Renal cortex interstitium (tissue), 15 donors: ENCODE measurements at places on chromosomes 3 and 15. TPM values are rescaled to one million over a fixed set of nuclear protein-coding genes. Genes with fewer than 3 reads are reported as not detected.

GRCh38 chr15:29142129-29142747 lies 127.4 kb downstream of the NSMCE3 start:
- DNase-seq = no peak

GRCh38 chr3:1088503-1088902 lies 4.3 kb upstream of the CNTN6 start:
- no peak for DNase-seq

GRCh38 chr3:20140881-20141280 lies 45.1 kb downstream of the SGO1 start:
- DNase-seq = no peak

- no peak for DNase-seq
These were observed 1034.4 kb upstream of the NR2F2 start for GRCh38 chr15:95295896-95296625.

DNA sequence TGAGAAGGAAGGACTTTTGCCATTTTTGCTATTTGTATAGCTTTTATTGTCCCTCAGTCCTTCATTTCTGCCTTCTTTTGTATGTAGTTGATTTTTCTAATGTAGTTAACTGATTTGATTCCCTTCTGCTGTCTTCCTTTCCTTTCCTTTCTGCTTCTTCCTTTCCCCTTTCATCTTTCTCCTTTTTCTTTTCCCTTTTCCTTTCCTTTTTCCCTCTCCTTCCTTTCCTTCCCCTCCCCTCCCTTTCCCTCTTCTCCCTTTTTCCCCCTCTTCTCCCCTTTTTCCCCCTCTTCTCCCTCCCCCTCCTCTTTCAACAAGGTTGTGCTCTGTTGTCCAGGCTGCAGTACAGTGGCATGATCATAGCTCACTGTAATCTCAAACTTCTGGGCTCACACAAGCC lies 59.0 kb downstream of the CHCHD6 start:
- no peak for DNase-seq

DNA sequence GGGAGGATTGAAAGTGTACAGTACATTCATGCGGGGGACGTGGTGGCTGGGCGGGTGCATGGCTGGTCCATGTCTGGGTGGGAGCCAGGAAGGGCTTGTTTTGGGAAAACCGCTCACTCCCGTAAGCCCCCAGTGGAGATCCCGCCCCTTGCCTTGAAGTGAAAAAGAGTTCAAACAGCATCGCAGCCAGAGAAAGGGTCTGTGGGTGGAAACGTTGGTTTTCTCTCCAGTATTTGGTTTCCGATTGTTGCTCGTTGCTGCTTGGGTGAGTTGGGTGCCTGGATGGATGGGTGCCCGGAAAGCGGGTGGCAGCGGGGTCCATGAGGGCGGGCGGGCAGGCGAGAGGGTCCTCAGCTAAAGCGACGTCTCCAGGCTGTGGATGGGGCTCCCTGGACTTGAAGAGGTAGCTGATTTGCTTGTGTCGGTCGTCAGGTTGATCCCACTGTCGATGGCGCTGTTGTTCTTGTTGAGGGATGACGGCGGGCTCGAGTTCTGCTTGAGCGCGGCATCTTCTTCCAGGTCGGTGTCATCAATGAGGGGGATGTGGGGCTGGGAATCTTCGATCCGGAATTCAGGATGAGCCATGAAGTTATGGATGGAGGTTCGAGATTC lies 7.7 kb upstream of the SEC13 start:
- no peak for DNase-seq

- no peak for DNase-seq
These were observed 26.6 kb downstream of the IGF2BP2 start for GRCh38 chr3:185797993-185798830.

The BBX gene
- polyA plus RNA-seq = 73.4 TPM

GRCh38 chr3:111032677-111033076 lies 38.9 kb upstream of the NECTIN3 start:
- no peak for DNase-seq

GRCh38 chr15:57994221-57995049 lies 71.1 kb downstream of the ALDH1A2 start:
- no peak for DNase-seq

- DNase-seq = no peak
These were observed 119.9 kb upstream of the TJP1 start for GRCh38 chr15:29942143-29942542.

The RPS17 gene
- polyA plus RNA-seq = 2,473 TPM

- DNase-seq = no peak
These were observed 13.6 kb downstream of the KLF15 start for GRCh38 chr3:126343649-126344035.

GRCh38 chr3:81953111-81953510 lies 191.7 kb upstream of the GBE1 start:
- DNase-seq = no peak

The EHHADH gene
- 30.9 TPM for polyA plus RNA-seq

The BMF gene
- polyA plus RNA-seq = 34.9 TPM

The ANKDD1A gene
- 8.5 TPM for polyA plus RNA-seq

- DNase-seq = no peak
These were observed 119.3 kb downstream of the SMAD6 start for GRCh38 chr15:66821307-66821706.

The CFAP100 gene
- polyA plus RNA-seq = 0.84 TPM

DNA sequence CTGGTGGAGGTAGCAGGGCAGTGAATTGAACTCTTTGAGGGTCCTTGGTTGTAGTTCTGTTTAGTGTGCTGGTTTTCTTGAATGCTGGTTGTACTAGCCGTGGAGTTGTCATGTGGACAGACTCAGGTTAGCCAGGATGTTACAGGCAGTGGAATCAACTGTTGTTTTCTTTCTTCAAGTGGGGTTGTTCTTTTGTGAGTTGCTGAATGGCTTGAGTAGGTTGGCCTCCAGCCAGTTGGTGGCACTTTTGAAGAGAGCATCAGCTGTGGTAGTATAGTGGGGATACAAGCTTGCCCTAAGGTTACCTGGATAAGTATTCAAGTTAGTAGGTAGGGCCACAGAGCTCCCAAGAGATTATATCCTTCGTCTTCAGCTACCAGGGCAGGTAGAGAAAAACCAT lies 31.8 kb upstream of the RARB start:
- DNase-seq = no peak

- DNase-seq = no peak
These were observed 763 bp downstream of the GOLGB1 start for GRCh38 chr3:121748680-121749275.

DNA sequence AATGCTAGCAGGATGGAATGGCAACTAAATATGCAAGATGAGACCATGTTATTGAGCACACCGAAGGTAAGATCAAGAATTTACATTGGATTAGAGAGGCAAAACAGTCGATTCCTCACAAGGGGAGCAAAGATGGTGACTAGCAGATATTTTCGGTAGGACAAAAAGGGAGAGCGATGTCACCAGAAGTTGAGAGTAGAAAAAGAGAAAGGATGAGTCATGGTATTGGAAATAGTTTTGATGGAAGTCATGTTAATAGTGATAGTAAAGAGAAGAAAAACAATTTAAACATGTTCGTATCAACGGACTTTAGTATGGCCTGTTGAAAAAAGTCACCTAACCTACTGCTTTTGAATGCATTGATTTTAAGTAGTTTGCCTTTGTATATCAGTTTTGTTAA lies 55.0 kb downstream of the UBE2E2 start:
- DNase-seq = no peak

GRCh38 chr3:100759950-100760349 lies 50.7 kb downstream of the TFG start:
- no peak for DNase-seq

GRCh38 chr15:40943764-40944365 lies 9.4 kb upstream of the CHAC1 start:
- DNase-seq = no peak
